ENCODE measurements at places on chromosomes 3 and 15. TPM values are rescaled to one million over a fixed set of nuclear protein-coding genes. Genes with fewer than 3 reads are reported as not detected.

SUCNR1 gene
- 506 TPM for total RNA-seq

CAMP gene
- not detected for total RNA-seq

EXD1 gene
- not detected for total RNA-seq

OR5H1 gene
- total RNA-seq, result not detected

PLCH1 gene
- 0.50 TPM for total RNA-seq

CPNE4 gene
- total RNA-seq, result not detected

Data from A172 (cell line).